Dorsolateral prefrontal cortex (tissue), 122 donors: ENCODE measurements at places on chromosomes 6 and 20. TPM values are rescaled to one million over a fixed set of nuclear protein-coding genes. Genes with fewer than 3 reads are reported as not detected.
A peak's percentile ranks its signal among the peaks of the same experiment; 100 is the strongest.

GRCh38 chr6:56757588-56757984 lies 114.9 kb upstream of the DST start:
- peak; percentile 49 for DNase-seq

GRCh38 chr6:38739532-38739931 lies 24.4 kb downstream of the DNAH8 start:
- no peak for DNase-seq

GRCh38 chr20:15056246-15056645 lies 718.8 kb upstream of the FLRT3 start:
- no peak for DNase-seq

GRCh38 chr20:38751360-38751976 lies 3.2 kb downstream of the ACTR5 start:
- no peak for DNase-seq

DNA sequence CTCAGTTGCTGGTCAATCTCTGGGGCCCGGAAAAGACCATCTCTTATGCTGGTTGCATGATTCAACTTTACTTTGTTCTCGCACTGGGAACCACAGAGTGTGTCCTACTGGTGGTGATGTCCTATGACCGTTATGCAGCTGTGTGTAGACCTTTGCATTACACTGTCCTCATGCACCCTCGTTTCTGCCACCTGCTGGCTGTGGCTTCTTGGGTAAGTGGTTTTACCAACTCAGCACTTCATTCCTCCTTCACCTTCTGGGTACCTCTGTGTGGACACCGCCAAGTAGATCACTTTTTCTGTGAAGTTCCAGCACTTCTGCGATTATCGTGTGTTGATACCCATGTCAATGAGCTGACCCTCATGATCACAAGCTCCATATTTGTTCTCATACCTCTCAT lies 4.3 kb downstream of the OR2J3 start:
- no peak for DNase-seq

GRCh38 chr6:151089978-151090377 lies 149.8 kb upstream of the AKAP12 start:
- DNase-seq = no peak

DNA sequence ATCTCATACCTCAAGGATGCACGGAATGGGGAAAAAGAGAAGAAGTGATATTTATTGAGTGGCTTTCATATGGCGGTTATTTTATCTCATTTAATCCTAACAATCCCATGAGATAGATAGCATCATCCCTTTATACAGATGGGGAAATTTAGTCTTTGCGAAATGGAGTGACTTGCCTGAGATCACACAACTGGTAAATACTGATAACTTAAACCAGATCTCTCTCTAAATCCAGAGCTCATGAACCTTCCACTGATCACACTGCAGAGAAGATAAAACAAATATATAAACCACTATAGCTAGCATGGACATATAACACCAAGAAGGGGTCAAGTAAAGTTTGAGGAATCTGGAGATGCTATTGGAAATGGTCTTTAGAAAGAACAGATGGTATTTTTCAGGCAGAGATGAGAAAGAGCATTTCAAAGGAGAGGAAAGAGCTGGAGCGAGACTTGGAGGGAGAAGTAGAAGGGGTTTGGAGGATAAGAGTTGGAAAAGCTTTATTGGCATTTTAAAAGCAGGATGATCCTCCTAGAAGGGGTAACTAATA lies 139.8 kb upstream of the TNFAIP3 start:
- DNase-seq = no peak

DNA sequence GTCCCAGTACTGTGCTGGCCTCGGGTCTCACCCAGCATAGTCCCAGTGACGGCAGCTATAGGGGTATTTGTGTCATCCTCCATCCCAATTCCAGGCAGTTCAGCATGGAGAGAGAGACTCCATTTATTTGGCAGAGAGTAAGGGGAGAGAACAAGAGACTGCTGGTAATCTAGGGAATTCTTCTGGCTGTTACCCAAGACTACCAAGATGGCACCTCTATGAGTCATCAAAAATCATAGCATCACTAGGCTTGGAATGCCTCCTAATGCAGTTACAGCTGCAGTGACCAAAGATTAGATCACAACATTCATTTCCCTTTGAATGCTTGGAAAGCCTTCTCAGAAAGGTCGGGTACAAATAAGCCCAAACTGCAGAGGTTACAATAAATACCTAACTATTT lies 660.4 kb upstream of the FLRT3 start:
- DNase-seq = no peak

DNA sequence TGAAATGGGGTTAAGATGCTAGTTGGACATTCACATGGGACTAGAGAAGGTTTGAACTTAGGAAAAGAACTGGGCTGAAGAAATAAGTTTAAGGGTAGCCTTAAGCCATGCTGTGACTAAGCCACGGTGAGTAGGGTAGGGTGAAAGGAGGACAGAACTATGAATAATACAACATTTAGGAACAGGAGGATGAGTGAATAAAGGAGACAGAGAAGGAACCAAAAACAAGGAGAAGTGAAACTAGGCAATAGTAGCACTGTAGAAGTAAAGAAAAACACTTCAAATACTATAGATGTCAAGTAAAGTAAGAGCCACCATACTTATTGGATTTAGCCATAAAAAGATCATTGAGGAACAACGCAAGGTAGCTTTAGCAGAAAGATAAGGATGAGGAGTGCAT lies 111.2 kb downstream of the KCNQ5 start:
- DNase-seq = no peak

DNA sequence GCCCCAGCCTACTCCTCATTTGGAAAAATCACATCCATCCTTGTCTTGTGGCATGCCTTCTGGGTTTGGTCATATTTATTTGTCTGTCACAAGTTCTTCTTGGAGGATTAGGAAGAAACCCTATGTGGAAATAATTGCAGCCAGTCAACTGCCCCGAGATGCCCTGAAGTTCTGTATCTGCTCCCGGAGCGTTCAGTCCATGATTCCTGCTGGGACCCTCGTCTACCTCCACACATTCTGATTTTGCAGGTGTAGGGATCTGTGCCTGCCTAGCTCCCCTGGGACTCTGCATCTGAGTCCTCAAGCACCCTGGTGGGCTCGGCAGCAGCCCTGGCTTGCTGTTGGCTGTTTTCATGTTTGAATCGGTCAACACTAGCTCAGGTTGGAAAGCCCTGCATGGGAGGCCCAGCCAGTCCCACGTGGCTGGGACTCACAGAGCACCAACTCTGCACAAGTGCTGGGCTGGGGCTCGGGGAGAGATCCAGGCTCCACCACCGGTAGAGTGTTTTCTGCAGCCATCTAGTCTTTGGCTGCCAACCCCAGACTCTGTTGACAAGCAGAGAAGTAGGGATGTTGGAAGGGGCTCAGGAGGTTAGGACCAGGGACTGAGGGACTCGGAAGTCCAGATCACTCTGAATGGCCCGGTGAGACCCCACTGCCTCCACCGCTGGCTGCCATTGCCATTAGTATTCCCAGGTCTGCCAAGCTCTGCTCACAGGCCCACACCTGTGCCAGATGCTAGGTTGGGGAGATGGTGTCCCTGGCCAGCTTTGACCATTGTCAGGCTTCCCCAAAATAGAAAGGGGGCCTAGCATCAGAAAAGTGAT lies 183.5 kb upstream of the CST7 start:
- no peak for DNase-seq

DNA sequence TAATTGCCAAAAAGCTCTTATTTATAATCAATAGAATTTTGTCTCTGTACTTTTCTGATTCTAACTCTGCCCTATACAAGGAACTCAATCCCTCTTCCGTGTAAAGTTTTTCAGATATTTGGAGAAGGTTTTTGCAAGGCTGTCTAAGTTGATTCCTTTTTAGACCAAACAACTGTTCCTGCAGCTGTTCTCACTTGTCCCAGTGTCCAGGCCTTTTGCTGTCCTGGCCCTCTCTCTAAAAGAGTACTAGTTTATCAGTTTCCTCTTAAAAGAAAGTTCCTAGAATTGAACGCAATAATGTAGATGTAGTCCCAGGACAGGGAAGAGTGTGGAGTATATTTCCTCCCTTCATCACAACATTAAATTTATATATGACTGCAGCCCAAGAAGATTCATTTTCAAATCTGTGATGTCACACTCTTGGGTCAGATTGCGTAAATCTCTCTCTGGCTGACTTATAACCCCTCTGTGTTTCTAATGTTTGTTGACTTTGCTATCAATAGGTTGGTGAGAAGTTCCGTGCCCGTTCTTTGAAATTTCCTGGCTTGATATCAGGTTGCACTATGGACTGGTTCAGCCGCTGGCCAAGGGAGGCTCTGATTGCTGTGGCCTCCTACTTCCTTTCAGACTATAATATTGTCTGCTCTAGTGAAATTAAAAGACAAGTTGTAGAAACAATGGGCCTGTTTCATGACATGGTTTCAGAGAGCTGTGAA lies 139.4 kb upstream of the GLP1R start:
- no peak for DNase-seq

- no peak for DNase-seq
Measured at GRCh38 chr6:119938752-119939151, 589.2 kb upstream of the MAN1A1 start.

GRCh38 chr20:59333260-59333845 lies 32.9 kb downstream of the EDN3 start:
- no peak for DNase-seq

- DNase-seq = no peak
Measured at GRCh38 chr6:149278997-149279396, 38.5 kb upstream of the TAB2 start.

GRCh38 chr20:8951164-8951563 lies 117.7 kb upstream of the PLCB4 start:
- DNase-seq = no peak

- DNase-seq = no peak
Measured at GRCh38 chr6:107495971-107496370, 6.1 kb downstream of the SOBP start.

DNA sequence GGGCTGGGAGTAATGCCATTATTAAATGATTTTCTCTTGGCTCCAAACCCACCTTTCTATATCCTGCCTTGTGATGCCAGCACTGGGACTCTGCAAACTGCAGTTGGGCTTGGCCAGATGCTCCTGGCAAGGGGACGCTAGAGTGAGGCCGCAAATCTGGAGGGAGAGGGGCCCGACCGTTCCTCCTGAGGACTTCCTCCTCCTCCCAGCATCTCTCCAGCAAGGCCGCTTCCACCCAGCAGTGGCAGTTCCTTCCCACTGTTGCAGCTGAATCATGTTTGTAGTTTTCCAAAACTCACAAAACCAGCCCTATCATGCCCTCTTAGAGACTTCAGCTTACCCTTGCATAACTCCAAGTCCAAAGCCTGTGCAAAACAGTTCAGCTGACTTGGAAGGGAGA lies 244.4 kb downstream of the FOXA2 start:
- no peak for DNase-seq

DNA sequence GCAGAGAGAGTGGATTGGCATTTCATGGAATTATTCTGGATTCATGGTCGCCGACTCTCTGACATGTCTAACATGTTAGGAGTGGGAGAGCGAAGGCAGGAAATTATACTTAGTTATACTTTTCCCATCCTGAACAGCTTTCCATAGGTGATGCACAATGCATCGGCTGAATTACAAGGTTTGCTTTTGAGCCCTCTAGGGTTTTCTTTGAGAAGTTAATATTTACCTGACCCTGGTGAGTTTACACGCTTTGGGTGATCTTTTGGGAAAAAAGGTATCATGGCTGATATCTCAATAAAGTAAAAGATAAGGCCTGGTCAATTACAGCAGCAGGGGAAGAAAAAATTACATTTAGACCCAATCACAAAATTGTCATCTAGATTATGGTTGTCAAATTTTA lies 14.0 kb upstream of the NKX2-2 start:
- DNase-seq = no peak

GRCh38 chr6:26576929-26577719 lies 19.6 kb upstream of the ABT1 start:
- DNase-seq = no peak

GRCh38 chr6:20332441-20333006 lies 69.2 kb upstream of the E2F3 start:
- DNase-seq = no peak

DNA sequence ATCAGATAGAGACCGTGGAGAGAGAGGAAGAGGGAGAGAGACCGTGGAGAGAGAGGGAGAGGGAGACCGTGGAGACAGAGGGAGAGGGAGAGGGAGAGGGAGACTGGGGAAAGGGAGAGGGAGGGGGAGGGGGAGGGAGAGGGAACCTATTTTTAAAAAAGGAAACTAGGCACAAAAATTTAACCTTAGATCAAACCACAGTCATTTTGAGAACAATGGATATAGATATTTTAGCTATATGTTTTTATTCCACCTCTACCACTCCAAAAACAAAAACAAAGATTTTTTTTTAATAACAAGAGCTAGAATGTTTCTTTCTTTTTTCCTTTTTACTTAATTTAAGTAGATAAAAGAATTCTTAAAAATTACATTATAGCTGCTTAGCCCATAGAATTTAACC lies 65.1 kb upstream of the SCGN start:
- no peak for DNase-seq

DNA sequence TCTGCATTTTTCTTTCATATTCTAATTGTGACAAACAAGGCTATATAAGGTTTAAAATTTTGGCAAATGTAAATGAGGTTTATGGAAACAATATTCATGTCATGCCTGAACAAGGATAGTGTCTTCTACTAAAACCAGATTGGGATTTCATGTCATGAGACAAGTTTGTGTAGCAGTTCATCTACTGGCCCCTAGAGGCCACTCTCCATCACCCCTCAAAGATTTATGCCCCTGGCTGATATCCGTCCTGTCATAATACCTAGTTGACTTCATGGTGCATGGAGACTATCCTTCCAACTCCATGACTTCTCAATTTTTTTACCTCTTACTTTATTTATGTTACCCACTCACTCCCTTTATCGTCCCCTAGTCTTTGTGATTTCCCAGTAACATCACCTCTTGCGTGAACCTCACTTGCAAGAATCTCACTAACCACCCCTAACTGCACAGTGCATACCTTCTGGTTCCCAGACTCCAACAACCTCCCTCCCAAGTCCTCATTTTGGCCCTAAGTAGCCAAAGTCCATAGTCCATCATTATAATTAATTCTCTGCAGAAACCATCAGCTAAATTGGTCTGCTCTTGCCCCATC lies 179.8 kb downstream of the TASP1 start:
- DNase-seq = no peak

DNA sequence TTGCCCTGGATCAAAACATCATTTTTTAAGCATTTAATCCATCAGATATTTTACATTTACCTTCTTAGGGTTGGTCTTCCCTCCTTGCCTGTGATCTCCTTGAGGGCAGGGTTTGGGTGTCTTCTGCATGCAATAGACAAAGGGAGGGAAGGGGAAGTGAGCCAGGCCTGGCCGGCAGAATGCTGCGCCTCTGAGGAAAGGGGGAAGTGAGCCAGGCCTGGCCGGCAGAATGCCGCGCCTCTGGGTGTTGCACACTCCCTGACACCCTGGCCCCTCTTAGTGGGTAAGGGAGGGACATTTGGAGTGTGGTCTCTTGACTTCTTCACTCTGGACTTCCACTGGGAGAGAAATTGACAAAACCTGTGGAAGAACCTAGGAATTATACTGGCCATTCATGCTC lies 12.4 kb downstream of the PSMF1 start:
- DNase-seq = no peak

The GABRR1 gene
- not detected for total RNA-seq

The PTK7 gene
- 7.1 TPM for total RNA-seq

The EMILIN3 gene
- 5.4 TPM for total RNA-seq

The CALHM5 gene
- 0.25 TPM for total RNA-seq

The CST4 gene
- not detected for total RNA-seq

The TULP4 gene
- 311 TPM for total RNA-seq

The ADTRP gene
- total RNA-seq = 8.8 TPM

The KCNK17 gene
- not detected for total RNA-seq

The DUSP22 gene
- total RNA-seq = 62.2 TPM

The C20orf144 gene
- total RNA-seq = 0.22 TPM

The PREP gene
- total RNA-seq = 48.6 TPM

The SNAI1 gene
- total RNA-seq = 2.3 TPM

The ERVFRD-1 gene
- total RNA-seq = not detected

The CRIP3 gene
- 12.3 TPM for total RNA-seq

The RAMACL gene
- total RNA-seq = 4.9 TPM

The TP53TG5 gene
- 18.3 TPM for total RNA-seq

The TRIM10 gene
- total RNA-seq = not detected
